ENCODE measurements at places on chromosomes 5 and 9. TPM values are rescaled to one million over a fixed set of nuclear protein-coding genes. Genes with fewer than 3 reads are reported as not detected.

Gene SNX30
- total RNA-seq, result 9.1 TPM

Gene RASGRF2
- 17.0 TPM for total RNA-seq

Gene CCDC192
- 1.3 TPM for total RNA-seq

Gene PCDHB2
- 1.2 TPM for total RNA-seq

DNA sequence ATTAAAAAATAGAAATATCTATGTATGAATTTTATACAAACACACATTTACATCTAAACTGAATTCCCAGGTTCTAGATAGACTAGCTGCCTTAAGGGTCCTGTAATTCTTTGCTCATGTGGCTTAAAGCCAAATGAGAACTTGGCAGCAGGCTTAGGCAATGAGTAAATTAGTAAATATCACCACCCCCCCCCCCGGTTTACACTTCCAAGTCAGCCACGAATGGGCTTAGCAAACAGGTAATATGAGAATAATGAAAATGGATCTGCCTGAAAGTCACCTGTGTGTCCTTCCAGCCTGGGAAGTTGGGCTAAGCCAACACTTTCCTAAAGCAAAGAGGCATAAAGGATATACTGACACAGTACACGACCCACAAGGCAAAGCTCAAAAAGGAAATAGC is 108.6 kb downstream of the KLHL3 start:
- H3K36me3 ChIP-seq, result no peaks in the 10 kb centered on the region
- no peak for DNase-seq
- no peaks in the 10 kb centered on the region for H3K27me3 ChIP-seq
- no peak overlapping the region for H3K27ac ChIP-seq
- H3K4me1 ChIP-seq, result peaks cover 20% of the 10 kb centered on the region
- no peak overlapping the region for H3K4me3 ChIP-seq

DNA sequence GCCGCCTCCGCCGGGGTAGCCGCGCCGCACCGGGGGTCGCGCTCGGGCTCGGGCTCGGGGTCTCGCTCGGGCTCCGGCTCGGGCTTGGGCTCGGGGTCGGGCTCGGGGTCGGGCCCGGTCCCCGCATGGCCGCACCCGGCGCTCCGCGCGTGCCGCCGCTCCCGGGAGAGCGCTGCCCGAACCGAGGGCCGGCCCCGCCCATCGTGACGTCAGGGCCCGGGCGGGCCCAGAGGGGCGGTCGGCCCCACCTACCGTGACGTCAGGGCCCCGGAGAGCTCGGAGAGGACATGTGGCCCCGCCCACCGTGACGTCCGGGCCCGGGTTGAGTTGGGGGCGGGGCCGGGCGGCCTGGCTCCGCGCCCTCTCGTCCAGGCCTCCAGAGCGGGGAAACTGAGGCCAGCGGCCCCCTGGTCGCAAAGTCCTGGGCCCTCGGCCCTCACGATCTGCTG is at the start of gene NSMF:
Gene NSMF (minus strand): TSS at position 183 of the 449 bp plus-strand sequence. CDS start 232 bp downstream, outside the sequence.
- peaks cover 20% of the 10 kb centered on the region for H3K4me1 ChIP-seq
- no peaks in the 10 kb centered on the region for H3K27me3 ChIP-seq
- no peaks in the 10 kb centered on the region for H3K36me3 ChIP-seq
- H3K4me3 ChIP-seq, result peak within 1 kb of the TSS; percentile 32
- DNase-seq, result peak; percentile 92
- H3K27ac ChIP-seq, result peak within 1 kb of the TSS; percentile 42

DNA sequence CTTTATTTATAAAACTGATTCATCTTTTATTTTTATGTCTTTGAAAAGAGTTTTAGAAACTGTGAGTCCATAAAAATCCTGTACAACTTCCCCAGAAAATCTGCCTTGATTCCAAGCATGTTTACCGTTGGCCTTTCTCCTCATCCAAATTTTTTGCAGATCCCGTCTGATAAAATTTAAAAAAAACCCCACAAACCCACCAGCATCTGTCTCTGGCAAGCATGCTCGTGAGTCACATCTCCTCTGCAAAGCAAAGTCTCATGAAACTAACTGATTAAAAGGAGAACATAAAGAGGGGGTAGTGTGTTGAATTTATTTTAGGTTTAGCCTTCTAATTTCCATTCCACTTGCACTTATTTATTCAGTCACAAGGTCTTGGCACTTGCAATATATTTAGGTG is 109.4 kb downstream of the MAT2B start:
- no peak overlapping the region for H3K27ac ChIP-seq
- no peaks in the 10 kb centered on the region for H3K4me1 ChIP-seq
- DNase-seq, result no peak
- no peaks in the 10 kb centered on the region for H3K27me3 ChIP-seq
- H3K36me3 ChIP-seq, result no peaks in the 10 kb centered on the region
- H3K4me3 ChIP-seq, result no peak overlapping the region

GRCh38 chr9:35903049-35903448 is 3.0 kb upstream of the HRCT1 start:
- peaks cover 37% of the 10 kb centered on the region for H3K4me1 ChIP-seq
- H3K4me3 ChIP-seq, result no peak overlapping the region
- H3K36me3 ChIP-seq, result no peaks in the 10 kb centered on the region
- no peak overlapping the region for H3K27ac ChIP-seq
- DNase-seq, result peak; percentile 41

DNA sequence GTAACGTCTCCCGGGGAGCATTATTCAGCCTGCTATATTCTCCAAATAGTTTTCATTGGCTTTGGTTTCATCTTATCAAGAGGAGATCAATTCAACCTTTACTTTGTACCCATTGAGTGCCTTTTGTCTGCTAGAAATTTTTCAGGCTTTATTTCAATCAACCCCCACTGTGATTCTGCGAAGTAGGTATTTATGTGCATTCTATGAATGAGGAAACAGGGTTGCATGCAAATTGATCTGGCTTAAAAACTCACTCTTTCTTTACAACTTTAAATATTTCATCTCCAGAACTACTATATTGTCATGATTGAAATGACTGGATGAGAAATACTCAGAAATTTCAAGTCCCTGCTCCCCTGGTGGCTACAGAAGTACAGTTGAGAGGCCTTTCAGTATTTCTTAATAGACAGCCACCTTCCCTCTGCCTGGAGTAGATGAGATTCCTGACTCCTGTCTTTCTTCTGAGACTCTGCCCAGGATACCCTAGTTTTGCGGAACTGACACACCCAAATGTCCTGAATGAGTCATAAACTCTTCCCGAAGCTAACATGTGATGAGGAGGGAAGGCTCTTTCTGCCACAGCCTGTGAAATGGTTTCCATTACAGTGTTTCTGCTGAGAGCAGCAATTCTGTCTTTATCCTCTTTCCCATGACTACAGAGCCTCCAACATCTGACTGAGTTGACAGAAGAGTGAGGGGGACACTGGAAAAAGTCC is 52.6 kb upstream of the TNC start:
- no peaks in the 10 kb centered on the region for H3K36me3 ChIP-seq
- no peak overlapping the region for H3K27ac ChIP-seq
- H3K4me3 ChIP-seq, result no peak overlapping the region
- H3K27me3 ChIP-seq, result no peaks in the 10 kb centered on the region
- no peaks in the 10 kb centered on the region for H3K4me1 ChIP-seq

DNA sequence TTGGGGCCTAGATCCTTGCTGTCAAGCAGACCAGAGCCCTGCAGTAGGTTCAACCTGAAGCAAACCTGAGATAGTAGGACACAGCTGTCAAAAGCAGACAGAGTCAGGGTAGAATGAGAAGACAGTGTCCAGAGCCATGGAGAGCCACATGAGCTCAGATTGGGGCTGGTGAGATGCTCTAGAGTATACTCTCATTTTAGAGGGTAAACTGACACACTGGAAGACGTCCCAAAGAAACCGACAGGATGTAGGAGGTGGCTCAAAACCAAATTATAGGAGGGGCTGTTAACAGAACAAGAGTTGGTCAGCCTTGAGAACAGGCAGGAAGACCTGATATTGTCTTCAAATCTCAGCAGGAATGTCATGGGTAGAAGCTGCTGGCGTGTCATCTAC is 11.5 kb downstream of the CCDC69 start:
- no peaks in the 10 kb centered on the region for H3K36me3 ChIP-seq
- H3K27me3 ChIP-seq, result no peaks in the 10 kb centered on the region
- H3K4me3 ChIP-seq, result no peak overlapping the region
- peak overlapping the region; percentile 30 for H3K27ac ChIP-seq
- no peak for DNase-seq

DNA sequence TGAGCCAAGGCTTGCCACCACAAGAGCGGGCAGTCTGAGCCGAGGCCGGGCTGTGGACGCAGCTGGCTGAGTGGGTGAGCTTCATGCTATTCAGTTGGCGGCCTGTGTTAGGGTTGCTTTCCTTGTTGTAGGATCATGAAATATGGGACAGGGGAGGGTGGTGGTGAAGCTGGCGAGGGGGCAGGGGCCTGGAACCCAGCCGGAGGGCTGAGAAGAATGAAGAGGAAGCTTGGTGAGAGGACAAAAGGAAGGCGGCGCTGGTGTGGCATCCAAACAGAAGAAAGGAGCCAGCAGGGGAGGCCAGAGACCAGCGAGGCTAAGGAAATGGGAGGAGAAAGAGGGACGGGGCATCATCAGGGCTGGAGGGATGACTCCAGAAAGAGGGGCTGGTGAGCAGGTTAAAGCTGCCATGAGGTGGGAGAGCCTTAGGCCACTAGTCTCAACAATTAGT is 18.3 kb downstream of the RALGPS1 start:
- no peak for DNase-seq
- peaks cover 4% of the 10 kb centered on the region for H3K4me1 ChIP-seq
- H3K36me3 ChIP-seq, result no peaks in the 10 kb centered on the region
- H3K27me3 ChIP-seq, result no peaks in the 10 kb centered on the region

DNA sequence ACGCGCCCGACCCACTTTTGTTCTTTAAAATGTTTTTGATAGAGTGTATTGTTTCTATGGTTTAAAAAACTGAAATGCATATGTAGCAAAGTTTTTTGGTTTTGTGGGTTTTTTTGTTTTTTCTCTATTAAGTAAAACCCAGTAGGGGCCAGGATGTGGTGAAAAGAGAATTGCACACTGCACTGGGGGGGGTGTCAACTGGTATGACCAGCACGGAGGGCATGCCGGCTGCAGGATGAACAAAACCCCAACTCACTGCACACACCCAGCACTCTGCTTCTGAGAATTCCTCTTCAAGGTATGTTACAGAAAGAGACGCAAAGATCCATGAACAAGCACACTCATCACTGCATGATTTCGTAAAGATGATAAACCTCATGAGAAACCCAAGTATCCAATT is 75.0 kb downstream of the STK10 start:
- DNase-seq, result no peak
- H3K4me3 ChIP-seq, result no peak overlapping the region
- H3K27ac ChIP-seq, result no peak overlapping the region
- H3K36me3 ChIP-seq, result no peaks in the 10 kb centered on the region
- H3K27me3 ChIP-seq, result no peaks in the 10 kb centered on the region

GRCh38 chr9:90872835-90873294 is 71.2 kb downstream of the SYK start:
- no peak overlapping the region for H3K27ac ChIP-seq
- H3K36me3 ChIP-seq, result peaks cover 8% of the 10 kb centered on the region
- no peak overlapping the region for H3K4me3 ChIP-seq
- no peaks in the 10 kb centered on the region for H3K4me1 ChIP-seq

DNA sequence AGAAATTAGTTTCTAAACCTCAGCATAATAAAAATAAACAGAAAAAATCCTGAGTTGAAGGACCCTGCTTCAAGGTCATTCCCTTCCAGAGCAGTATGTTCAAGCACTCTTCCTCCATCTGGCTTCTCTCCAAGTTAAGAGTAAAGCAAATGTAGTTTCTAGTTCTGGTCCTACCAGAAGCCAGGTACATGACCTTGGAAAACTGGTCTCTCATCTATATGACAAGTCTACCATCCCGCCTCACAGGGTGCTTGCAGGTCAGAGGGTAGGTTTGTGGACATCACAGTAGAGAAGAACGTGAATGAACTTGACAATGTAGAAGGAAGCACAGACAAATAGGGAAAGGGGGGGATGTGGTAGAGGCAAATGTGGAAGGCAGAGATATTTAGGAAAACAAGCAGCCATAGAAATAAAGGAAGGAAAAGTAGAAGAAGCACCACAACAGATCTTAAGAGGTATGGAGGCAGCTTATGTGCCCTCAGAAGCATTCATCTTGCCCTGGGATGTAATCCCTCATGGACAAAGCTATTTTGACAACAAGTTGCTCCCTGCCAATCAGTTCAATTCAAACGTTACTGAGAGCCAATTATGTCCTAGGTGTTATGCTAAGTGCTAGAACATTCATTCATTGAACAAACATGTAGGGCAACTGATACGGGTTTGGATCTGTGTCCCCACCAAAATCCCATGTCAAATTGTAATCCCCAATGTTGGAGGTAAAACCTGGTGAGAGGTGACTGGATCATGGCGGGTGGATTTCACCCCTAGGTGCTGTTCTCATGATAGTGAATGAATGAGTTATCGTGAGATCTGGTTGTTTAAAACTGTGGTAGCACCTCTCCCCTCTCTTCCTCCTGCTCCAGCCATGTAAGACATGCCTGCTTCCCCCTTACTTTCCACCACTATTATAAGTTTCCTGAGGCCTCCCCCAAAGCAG is 23.7 kb upstream of the CTNNAL1 start:
- H3K27ac ChIP-seq, result peak overlapping the region; percentile 68
- H3K36me3 ChIP-seq, result peaks cover 15% of the 10 kb centered on the region
- H3K4me3 ChIP-seq, result no peak overlapping the region
- no peaks in the 10 kb centered on the region for H3K27me3 ChIP-seq
- H3K4me1 ChIP-seq, result peaks cover 31% of the 10 kb centered on the region

- DNase-seq, result no peak
- no peaks in the 10 kb centered on the region for H3K4me1 ChIP-seq
- H3K27me3 ChIP-seq, result no peaks in the 10 kb centered on the region
- no peak overlapping the region for H3K4me3 ChIP-seq
- no peaks in the 10 kb centered on the region for H3K36me3 ChIP-seq
Observed at GRCh38 chr9:122837266-122837850, 9.0 kb upstream of the PDCL start.

- no peaks in the 10 kb centered on the region for H3K4me1 ChIP-seq
- no peaks in the 10 kb centered on the region for H3K36me3 ChIP-seq
- H3K27ac ChIP-seq, result no peak overlapping the region
- H3K27me3 ChIP-seq, result no peaks in the 10 kb centered on the region
- no peak overlapping the region for H3K4me3 ChIP-seq
Observed at GRCh38 chr5:137760719-137761516, 6.8 kb upstream of the HNRNPA0 start.

- H3K27me3 ChIP-seq, result peaks cover 8% of the 10 kb centered on the region
- no peak overlapping the region for H3K27ac ChIP-seq
- H3K36me3 ChIP-seq, result no peaks in the 10 kb centered on the region
- peaks cover 14% of the 10 kb centered on the region for H3K4me1 ChIP-seq
Observed at GRCh38 chr5:77971776-77972468, 195.8 kb upstream of the TBCA start.

GRCh38 chr9:83477120-83477519 is 61.1 kb downstream of the FRMD3 start:
- H3K27ac ChIP-seq, result no peak overlapping the region
- H3K27me3 ChIP-seq, result no peaks in the 10 kb centered on the region
- no peaks in the 10 kb centered on the region for H3K4me1 ChIP-seq
- H3K36me3 ChIP-seq, result no peaks in the 10 kb centered on the region
- DNase-seq, result no peak
- H3K4me3 ChIP-seq, result no peak overlapping the region

Measured in thyroid gland (tissue), 4 donors.